Stimulated activated CD4-positive, alpha-beta T cell treated with anti-CD3 and anti-CD28 coated beads, TNF-alpha, amount 100 ng/mL, for 4 hours (primary cell): ENCODE measurements at places on chromosomes 5 and 9.

- no peak for DNase-seq
Observed at GRCh38 chr5:103393101-103393754, 134.7 kb downstream of the MACIR start.

DNA sequence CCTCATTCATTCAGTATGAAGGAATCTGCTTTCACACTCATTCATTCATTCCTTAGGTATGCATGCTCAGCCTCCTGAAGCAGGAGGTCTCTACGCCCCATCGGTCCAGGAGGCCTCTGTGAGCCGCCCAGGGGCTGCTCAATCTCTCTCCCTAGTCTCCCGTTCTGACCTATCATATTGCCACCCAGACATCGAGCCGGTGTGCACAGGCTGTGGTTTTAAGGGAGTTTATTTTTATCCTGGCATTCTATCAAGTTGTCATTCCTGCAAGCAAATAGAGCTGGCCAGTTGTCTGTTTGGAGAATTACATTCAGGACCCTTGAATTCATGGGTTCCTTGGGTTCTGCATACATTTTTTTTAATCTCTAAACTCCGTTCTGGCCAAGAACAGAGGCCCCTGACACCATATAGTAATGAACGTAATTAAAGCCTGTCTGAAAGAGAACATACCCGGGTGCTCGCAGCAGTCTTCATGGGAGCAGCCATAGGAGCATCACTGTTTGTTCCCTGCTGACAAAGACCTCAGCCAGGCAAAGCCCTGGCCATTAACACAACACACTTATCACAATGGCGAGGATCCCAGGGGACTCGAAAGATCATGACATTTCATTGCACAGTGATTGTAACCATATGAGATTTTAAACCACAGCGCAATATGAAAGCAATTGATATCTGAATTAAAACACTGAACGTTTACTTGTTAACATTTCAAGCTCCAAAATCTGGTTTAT is 80.9 kb downstream of the ADAMTS16 start:
- no peak for DNase-seq

GRCh38 chr5:61371474-61371873 is 39.4 kb downstream of the ZSWIM6 start:
- no peak for DNase-seq

GRCh38 chr5:119079318-119079921 is 8.5 kb downstream of the DMXL1 start:
- DNase-seq, result no peak

DNA sequence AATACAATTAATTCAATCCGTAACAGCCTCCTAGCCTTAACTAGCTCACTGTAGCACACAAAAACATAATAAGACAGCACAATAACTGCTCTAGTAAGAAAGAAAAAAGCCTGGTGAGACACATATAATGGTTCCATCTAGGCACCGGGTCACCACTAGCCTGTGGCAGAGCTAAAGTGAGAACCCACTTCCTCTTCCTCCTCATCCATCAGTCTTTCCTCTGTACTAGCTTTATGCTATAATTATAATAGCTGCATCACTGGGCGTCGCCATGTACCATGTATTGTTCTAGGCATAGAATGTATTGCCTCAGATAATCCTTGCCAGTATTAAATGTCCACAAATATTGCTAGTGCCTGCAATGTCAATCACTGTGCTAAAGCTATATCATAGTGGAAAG is 23.1 kb downstream of the ADRB2 start:
- no peak for DNase-seq

DNA sequence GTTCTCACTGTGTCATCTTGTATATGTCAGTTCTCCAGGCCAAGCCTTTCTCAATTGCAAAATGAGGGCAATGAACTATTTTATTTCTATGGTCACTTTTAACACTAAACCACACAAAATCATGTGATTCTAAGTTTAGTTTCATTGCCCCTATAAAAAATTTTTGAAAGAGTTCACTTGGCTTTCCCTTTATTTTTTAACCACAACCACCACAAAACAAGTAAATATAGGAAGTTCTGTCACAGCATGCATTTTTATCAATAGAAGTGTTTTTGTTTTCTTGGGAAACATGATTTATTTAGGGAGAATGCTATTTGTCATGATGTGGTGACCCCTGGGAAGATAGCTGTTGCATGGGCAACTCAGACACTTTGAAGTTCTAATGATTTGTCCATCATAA is 169.1 kb downstream of the CSNK1G3 start:
- DNase-seq, result no peak

DNA sequence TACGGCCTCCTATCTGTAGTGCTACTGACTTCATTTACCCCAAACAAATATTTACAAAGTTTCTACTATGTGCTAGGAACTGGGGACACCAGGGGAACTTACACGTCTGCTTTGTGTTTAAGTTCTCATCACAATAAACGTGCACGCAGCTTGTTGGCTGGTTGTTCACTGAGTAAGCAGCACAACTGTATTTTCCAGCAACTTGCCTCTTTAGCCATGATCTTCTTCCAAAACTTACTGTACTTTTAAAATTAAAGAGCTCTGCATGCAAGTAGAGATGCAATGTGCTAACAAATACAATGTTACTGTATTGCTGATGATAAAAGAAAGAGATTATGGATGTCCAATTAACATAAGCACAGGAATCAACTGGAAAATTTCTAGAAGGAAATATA is 62.8 kb downstream of the RAPGEF1 start:
- no peak for DNase-seq

GRCh38 chr5:173325091-173325698 is 3.0 kb downstream of the STC2 start:
- no peak for DNase-seq

GRCh38 chr5:172167895-172168294 is 20.1 kb downstream of the STK10 start:
- no peak for DNase-seq

- DNase-seq, result no peak
Observed at GRCh38 chr5:138949223-138949574, 74.1 kb upstream of the LRRTM2 start.

GRCh38 chr5:169265888-169266287 is 35.1 kb downstream of the SLIT3 start:
- no peak for DNase-seq

GRCh38 chr5:14502294-14502690 is 79.3 kb upstream of the OTULINL start:
- no peak for DNase-seq

DNA sequence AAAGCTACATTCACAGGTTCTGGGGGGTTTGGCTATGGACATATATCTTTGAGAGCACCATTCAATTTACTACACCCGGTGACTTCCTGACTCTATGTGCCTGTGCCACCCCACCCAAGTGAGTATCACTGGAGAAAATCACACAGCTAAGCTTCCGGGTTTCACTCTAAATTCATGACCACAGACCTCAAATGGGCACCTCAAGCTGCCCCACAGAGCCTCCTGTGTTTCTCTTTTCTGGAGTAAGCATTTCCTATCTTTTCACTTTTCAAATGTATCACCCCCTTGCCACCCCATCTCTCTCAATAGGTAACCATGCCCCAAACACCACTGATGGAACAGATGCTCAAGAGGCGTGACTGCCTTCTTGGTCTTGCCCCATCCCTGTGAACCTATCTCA is 49.2 kb upstream of the NEK6 start:
- DNase-seq, result no peak

DNA sequence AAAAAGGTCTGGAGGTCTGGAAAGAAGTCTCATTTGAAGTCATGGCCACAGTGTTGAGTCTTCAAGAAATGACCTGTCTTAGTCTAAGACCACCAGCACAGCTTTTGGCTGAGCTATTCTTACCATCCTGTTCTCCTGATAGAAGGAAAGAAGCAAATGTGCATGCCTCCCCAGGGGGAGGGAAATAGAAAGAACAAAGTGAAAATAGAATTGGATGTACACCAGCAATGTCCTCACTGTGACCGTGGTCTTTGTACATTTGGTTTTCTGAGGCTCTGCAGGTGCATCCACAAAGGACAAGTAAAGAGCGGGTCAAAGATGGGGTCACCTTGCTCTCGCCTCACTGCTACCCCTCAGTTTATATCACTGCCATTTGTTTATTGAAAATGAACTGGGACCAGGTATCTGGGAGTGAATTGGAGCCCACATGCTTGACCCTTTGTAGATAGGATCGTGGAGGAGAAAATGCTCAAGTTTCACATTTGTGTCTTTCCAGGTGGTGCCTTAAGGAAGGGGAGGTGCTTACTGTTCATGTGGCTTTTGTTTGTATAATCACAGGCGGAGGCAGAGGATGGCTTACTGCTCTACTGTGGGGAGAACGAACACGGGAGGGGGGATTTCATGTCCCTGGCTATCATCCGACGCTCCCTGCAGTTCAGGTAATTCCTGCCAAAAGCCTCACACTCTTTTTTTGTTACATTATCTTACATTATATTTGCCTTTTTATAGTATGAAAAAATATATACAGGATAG is 147.8 kb downstream of the LIFR start:
- no peak for DNase-seq

DNA sequence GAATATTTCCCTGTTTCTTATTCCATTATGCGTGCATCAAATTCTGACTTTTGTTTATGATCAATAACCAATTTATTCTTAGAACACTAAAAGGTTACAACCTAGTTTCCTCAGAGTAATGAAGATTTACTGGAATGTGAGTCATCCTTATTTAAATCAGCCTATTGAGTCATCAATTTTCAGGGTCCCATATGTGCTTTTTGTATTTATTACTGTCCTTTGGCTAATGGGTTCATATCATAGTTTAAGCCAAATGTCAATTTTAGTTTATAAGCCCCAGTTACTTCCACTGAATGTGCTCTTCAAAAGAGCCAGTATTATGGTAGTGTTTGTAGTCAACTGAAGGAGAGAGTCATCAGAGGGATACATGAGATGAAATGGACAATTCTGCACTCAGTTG is 359.2 kb downstream of the PRR16 start:
- DNase-seq, result no peak

DNA sequence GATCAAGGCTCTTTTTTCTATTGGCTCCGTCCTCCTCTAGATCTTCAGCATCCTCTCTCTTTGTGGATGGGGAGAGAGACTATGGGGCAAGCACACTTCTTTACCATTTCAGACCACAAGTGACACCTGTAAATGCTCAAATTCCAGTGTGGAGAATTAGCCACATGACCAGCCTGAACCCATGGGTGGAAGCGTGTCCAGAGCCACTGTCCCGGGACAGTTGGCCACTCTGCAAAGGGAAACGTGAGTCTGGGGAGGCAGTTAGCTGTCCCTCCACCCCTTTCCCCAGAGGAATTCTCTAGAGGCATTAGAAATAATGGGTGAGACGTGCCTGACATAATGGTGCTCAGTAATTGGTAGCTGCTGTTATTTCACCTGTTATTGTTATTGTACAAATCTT is 40.9 kb downstream of the AMBP start:
- DNase-seq, result no peak

DNA sequence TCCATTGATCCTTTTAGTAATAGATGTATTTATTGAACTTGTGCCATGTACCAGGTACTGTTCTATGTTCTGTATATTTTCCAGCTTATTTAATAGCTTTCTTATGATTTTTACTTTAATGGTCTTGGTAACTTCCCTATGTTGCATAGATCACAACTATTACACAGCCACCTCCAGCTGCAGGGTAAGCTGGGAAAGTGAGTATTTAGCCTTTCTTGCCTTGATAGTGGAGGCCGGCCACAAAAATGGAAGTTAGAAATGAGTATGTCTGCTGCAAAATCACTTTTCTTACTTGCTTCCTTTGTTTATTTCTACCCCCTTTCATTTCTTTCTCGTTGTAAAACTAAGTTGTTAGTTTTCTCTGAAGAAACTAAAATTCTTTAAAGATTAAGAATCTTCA is 43.1 kb upstream of the ANKDD1B start:
- DNase-seq, result no peak

- no peak for DNase-seq
Observed at GRCh38 chr5:18119156-18119785, 485.0 kb downstream of the TAF11L14 start.

- DNase-seq, result no peak
Observed at GRCh38 chr5:143657647-143658285, 154.2 kb upstream of the HMHB1 start.

- DNase-seq, result no peak
Observed at GRCh38 chr9:124559871-124560270, 52.7 kb upstream of the NR5A1 start.

DNA sequence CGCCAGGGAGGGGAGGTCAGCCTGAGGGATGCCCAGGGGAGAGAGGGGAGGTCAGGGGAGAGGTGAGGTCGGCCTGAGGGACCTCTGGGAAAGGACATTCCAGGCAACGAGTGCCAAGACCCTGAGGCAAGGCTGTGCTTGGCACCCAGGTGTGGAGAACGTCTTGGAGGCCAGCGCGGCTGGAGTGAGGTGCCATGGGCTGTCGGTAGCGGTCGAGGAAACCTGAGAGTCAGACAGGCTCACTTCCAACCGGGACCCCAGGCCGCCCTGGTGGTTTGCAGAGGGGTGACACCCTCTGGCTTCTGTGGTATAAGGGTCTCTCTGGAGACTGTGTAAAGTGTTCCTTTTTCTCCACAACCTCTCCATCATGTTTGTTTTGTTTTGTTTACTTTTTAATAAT is 82.9 kb downstream of the CACNA1B start:
- no peak for DNase-seq

GRCh38 chr9:122777935-122778627 is 10.7 kb upstream of the OR5C1 start:
- no peak for DNase-seq

DNA sequence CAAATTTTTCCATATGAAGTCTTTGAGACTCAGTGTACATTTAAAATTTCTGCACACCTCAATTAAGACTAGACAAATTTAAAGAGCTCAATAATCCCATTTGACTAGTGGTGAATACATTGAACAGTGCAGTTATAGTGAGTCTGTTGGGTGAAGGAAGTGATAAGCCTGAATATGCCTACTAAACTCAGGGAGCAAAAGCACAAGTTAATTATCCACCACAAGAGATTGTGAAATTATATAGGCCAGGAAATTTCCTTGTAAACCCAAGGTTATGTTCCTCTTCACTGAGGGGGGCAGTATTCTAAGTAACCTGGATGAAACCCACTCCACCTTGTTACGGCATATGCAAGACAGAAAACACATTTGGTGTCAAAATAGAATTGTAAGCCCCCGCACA is 612.9 kb upstream of the DAB2 start:
- DNase-seq, result no peak

GRCh38 chr5:138366632-138367382 is 14.3 kb downstream of the KDM3B start:
- no peak for DNase-seq

DNA sequence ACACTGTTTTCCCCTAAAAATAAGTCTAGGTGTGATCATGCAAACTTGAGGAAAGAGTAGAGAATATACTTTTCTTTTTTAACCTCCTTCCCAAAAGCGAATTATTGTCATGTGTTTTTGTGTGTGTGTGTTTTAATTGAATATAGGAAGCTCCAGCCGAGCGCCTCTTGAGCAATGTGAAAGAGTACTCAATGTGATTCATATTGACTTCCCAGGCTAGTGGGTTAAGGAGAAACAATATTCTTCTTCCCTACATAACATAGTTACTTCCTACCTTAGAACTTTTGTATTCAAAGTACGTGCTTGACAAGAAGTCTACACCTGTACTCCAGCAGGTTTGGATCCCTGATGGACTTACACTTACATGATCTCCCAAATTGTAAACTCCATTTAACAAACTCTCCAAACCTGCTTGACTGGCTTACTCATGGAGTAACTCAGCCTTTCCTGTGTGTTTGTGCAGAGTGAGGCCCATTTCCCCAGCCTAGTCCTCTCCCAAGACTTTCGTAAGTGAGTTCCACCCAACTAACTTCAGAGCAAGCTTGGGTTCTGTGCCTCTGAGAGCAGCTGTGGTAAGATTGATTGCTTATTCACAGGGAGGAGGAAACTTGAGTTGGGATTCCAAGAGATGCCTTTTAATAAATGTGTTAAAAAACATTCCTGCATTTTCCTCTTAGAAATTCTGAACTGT is 9.3 kb downstream of the SLC28A3 start:
- DNase-seq, result no peak
